M059J (cell line): ENCODE measurements at places on chromosomes 7 and 10.

GRCh38 chr7:17247357-17247756 is 51.1 kb upstream of the AHR start:
- no peak for DNase-seq

DNA sequence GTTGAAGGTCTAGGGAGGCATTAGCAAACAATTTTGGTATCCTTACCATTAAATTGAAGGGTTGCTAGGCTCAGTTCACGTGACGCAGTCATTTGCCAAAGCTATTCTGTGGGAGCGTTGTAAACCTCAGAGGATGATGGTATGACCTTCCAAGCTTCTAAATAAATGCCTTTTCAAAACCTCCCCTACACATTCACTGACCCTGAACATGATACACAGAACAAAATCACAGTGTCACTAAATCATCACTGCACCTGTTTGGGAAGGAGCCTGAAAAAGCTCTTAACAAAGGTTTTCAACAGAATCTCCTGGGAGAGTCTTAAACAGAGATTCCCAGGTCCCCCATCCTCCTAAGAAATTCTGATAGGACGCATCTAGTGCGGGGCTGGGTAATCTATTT is 13.2 kb upstream of the CCDC172 start:
- DNase-seq = no peak

- peak; percentile 36 for DNase-seq
These were observed 23.9 kb downstream of the NUDCD3 start for GRCh38 chr7:44466300-44467216.

- peak; percentile 51 for DNase-seq
These were observed 4.8 kb downstream of the ELOVL3 start for GRCh38 chr10:102230861-102231356.

GRCh38 chr10:34941471-34942357 is 126.6 kb upstream of the PARD3 start:
- DNase-seq = peak; percentile 36

- DNase-seq = peak; percentile 83
These were observed 70.2 kb upstream of the ADAM12 start for GRCh38 chr10:126458466-126458865.

DNA sequence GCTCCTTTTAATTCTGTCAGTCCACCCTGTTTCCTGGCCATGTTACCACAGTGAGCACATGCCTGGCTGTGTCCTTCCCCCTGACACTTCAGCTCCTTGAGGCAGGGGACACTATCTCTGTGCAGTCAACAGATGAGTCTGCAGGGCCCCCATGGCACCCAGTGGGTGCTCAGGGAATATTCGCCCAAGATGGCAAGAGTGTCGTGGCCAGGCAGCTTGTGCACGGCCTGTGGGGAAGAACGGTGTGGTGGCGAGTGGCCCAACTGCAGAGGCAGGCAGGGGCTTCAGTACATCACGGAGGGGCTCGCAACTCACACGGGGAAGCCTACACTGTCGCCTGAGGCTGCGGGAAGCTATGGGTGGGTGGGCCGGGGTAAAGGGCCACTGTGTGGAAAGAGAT is 91.1 kb downstream of the TRRAP start:
- no peak for DNase-seq

- peak; percentile 68 for DNase-seq
These were observed 103.0 kb upstream of the LSM8 start for GRCh38 chr7:118080947-118081346.

- no peak for DNase-seq
These were observed 11.1 kb upstream of the SORBS1 start for GRCh38 chr10:95572131-95572820.

DNA sequence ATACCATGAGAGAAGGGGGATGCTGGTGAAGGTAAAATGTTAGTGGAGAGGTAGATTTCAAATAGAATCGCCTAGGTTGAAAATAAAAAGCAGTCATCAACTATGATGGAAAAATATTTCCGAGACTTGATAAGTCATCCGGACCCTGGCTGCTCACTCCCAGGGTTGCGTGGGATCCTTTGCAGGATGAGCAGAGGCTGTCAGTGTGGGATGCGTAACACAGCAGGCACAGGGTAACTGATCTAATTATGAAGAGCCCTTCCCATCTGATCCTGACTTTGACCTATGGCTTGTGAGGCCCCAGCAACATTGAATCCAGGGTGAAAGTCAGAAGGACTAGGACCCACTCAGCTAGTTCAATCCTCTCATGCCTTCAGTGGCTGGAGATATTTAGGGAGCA is 236.9 kb downstream of the DPP6 start:
- DNase-seq = no peak

DNA sequence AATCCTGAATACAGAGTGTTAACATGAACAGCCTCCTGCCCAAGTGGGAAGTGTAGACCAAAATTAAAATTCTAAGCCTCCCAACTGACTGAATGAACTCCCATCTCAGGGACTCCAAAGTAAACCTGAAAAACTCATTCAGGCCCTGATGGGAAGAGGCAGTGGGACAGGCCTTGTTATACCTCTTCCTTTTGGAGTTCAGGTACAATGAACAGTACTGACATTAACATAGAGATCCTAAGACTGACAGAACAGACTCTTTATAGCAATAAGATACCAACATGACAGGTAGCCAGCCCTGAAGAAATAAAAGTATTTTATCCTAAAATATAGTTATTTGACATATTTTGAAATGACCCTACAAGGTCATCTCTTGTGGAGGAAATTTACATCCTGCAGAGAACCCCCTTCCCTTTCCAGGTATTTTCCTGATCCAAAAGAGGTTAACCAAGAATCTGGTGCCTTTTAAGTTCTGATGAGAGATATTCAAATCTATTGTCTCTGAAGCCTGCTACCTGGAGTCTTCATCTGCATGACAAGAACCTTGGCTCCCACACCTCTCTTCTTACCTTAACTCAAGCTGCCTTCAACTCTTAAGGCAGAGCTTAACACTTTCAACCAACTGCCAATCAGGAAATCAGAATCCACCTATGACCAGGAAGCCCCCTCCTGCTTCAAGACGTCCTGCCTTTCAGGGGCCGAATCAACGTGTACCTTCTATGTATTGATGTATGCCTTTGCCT is 103.3 kb upstream of the PFKP start:
- no peak for DNase-seq

GRCh38 chr7:140209866-140210609 is 33.3 kb upstream of the KDM7A start:
- no peak for DNase-seq

- DNase-seq = peak; percentile 46
These were observed 17.1 kb downstream of the HOXA1 start for GRCh38 chr7:27078616-27079233.

GRCh38 chr7:112494656-112495055 is 13.9 kb downstream of the LSMEM1 start:
- DNase-seq = no peak

DNA sequence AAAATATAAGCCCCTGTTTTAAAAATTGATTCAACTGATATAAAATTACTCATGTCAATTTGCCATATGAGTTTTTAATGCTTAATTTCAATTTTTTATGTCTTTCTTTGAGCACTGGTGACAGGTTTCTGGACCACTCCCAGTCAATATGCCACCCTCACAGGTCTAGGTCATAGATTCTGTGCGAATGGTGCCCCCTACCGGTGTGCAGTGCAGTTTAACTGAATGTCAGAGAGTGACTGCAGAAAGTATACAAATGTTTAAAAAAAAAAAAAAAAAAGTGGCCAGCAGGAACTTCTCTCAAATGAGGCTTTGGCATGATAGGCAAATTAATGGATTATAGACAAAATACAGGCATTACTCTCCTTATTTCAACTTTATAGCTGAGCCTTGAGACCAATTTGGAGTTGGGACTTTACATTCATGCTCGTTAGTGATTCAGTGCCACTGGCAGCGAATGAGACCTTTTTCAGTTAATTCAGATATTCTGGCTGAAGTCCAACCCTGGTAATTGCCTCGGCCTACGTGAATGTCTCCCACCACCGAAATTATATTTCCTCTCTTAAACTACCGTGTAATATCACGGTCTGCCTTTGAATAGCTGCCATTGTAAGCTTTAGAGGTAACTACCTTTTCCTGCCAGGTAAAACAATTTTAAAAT is 427.6 kb downstream of the PHTF2 start:
- peak; percentile 66 for DNase-seq

- no peak for DNase-seq
These were observed 62.8 kb upstream of the KDM7A start for GRCh38 chr7:140239653-140239935.

DNA sequence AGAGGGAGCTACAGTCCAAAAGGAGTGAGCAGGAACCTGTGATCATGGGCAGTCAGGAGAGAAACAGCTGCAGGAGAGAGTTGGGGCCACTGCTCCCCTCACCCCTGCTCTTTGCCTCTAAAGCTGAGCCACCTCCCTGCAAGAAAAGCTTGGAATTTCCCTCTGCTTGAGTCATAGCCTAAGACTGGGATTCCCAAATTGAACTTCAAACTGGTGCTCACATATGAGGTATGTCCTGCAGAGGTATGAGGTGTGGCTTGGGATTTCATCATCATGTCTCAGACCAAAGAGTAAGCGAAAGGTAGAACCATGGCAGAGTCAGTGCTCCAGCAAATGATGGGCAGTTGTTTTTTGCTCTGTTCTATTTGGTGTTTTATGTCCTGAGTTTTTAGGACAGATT is 237.1 kb upstream of the NRP1 start:
- DNase-seq = peak; percentile 30

GRCh38 chr7:107978815-107979408 is 24.0 kb downstream of the LAMB1 start:
- no peak for DNase-seq

DNA sequence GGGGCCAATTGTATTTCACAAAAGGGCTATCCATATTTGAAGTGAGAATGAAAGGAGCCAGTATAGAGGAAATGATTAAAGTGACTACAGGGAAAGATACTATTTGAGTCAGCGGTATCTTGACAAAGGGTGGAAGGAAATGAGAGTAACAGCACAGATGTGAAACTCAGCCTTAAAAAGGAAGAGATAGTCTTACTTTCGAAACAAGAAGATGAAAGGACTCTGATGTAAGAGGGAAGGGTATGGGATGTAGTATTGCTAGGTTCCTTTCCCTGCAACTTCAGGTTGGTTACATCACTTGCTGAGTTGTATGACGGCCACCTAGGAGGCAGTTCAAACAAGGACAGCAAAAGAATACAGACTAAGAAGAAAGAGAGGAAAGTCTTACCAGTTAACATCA is 13.7 kb downstream of the CISD1 start:
- DNase-seq = no peak

DNA sequence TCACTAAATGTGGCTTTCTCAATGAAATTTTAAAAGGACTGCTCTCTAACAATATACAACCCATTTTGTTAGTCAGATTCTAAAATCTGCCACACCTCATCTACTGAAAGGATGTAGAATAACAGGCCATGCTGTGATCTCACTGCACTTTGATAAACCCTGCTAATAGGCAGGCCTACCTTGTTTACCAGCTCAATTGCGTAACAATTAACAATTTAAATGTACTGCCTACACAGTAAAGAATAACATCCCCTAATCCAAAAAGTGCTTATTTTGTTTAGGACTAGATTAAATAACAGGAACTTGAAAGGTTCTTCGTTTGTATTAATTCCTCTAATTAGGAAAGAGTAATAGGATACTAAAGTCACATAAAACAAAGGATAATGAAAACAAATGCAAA is 4.5 kb downstream of the SRI start:
- DNase-seq = no peak

DNA sequence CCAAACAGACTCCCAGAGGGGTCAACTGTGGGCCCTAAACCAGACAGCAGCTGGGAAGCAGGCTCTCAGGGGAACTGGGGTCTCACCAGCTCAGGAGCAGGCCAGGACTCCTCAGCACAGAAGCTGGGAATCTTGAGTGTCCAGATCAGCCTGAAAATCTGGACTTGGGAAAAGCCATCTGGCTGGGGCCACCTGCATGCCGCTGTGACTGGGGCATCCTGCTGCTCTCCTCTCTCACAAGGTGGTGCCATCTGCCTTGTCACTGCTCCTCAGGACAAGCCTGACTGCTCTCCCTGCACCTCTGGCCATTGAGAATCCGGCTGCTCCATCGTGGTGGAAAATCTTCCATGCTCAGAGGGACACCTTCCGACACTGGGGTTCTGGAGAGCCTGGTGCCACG is 141.4 kb downstream of the PLPP4 start:
- no peak for DNase-seq

DNA sequence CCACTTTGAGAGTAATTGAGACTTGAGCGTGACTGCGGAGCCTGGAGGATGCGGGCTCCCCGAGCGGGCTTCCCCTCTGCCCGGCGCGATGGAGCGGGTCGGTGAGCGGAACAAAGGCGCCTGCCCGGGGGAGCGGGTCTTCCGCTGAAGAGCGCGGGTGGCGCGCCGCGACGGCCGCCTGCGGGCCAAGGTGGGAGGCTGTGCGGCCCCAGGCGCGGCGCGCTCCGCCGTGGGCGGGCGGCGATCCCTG is at the start of gene GALNT17:
Gene GALNT17 (plus strand): TSS at position 18 of the 250 bp plus-strand sequence.
- no peak for DNase-seq

- no peak for DNase-seq
These were observed 97.1 kb downstream of the NKX6-2 start for GRCh38 chr10:132688580-132689420.

DNA sequence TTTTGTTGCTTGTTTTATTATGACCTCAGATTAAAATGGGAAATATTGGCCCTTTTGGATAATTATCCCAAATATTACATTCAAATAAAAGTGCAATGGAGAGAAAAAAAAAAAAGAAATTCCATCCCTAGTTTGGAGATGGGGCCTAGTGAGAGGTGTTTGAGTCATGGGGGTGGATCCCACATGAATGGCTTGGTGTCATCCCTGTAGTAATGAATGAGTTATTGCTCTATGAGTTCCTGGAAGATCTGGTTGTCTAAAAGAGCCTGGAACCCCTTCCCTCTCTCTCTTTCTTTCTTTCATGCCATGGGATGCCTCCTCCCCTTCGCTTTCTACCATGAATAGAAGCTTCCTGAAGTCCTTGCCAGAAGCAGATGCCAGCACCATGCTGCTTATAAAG is 44.3 kb downstream of the MSRB2 start:
- no peak for DNase-seq

GRCh38 chr10:49288341-49289065 is 10.5 kb upstream of the C10orf71 start:
- no peak for DNase-seq

DNA sequence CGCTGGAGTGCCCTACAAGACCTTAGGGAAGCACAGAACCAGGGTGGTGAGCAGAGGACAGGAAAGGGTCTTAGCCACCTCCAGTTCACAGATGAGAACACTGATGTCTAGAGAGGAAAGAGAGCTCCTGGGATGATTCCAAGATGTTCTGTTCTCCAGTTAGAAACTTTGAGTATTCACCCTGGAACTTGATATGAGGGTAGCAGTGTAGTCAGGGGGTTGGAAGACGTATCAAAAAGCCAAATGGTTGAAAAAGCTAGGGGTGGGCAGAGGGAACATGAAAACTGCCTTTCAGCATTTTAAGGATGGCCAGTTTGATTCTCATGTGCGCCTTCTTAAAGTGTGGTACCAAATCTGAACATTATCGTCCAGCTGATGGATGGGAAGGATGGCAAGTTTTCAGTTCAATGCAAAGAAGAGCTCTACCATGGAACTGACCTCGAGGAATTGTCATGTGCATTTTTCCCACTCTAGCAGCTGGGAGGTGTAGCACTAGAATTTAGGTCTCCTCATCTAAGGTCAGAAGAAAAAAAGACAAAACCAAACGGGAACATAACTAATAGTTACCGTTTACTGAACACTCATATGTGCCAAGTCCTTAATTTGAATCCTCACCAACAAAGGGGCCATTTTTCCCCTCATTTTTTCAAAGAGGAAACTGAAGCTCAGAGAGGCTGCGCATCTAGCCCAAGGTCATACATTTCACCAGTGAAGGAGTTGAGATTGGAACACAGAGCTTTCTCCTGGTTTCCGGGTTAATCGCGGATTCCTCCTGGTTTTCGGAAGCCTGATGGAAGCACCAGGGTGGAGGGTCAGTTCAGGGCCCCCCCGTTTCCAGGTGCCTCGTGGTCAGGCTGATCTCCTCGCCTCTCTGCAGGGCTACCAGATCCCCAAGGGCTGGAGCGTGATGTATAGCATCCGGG is 6.0 kb upstream of the CYP26A1 start:
- no peak for DNase-seq
